Stimulated activated CD4-positive, alpha-beta T cell treated with anti-CD3 and anti-CD28 coated beads, TNF-alpha, amount 100 ng/mL, for 1 hour (primary cell): ENCODE measurements at places on chromosomes 13 and 19.

- DNase-seq, result peak; percentile 16
Observed at GRCh38 chr19:23283925-23284324, 33.7 kb upstream of the ZNF724 start.

- no peak for DNase-seq
Observed at GRCh38 chr19:32231691-32232090, 113.7 kb upstream of the ZNF507 start.

GRCh38 chr13:27942972-27943371 is 23.2 kb downstream of the PDX1 start:
- DNase-seq, result no peak

DNA sequence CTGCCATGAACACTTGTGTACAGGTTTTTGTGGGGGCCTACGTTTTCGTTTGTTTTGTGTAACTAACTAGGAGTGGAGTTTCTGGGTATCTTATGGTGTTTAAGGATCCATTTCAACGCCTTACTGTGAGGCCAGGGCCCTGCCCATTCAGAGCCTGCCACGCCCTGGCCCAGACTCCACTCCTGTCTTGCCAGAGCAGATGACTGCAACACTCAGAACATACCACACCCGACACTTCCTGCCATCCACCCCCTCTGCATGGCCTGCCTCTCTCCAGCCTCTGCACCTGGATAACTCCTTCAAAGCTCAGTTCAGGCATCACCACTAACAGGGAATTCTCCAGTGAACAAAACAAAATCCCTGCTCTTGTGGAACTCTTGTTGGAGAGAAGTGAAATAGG is 43.2 kb downstream of the RGCC start:
- no peak for DNase-seq

DNA sequence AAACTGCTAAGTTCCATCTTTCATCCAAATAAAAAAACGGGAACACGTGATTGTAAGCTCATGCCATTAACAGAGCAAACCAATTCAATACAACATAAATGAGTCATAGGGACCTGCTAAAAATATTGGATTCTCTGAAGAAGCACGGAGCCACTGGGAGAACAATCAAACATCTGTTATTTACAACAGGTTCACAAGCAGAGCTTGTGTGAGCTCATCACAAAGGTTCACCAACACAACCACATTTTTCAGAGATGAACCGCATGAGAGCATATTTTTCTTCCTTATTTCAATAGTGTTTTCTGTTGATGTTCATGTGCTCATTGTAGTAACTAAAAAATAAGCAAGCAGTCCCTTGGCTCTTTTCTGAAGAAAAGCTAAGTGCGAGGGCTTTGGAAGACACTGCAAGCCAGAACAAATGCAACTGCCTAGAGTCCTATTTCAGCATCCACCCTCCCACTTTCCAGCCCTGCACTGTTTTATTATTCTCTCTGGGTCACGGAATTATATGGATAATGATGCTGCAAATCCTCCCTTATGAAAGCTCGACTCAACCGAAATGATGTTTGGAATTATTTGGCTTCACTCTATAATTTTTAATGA is 545.8 kb downstream of the LIG4 start:
- no peak for DNase-seq

GRCh38 chr13:76936763-76937162 is 11.5 kb upstream of the ACOD1 start:
- no peak for DNase-seq

DNA sequence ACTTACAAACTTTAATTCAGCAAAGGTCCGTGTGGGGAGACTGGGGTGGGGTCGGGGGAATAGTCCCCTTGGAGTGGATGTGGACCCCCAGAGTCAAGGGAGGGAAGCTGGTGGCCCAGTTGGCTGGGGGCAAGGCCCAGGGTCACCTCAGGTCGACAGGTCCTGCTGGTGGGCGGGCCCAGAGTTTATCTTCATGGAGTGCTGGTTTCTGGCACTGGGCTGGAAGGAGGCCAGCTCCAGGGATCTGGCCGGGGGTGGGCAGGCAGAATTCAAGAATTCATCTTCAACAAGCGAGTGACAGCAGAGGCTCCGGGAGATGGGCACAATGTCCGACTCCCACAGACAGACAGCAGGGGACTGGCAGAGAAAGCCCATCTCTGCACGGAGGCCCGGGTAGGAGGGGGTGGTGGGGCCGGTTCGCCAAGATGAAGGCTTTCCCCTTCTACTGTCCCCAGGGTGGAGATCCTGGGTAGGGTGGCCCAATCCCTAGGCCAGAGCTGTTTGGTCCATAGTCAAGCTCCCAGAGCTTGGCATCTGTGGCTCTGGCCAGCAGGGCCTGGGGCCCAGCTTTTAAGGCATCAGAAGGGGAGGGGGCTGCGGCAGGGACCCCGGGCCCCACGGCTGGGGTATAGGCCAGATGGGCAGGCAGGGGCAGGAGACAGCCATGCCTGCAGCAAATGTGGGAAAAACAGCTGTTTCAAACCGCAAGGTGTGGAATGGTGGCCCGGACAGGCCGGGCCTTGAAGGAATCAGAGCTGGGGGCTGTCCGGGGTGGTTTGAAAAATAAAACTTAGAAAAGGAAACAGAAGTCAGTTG is 622 bp upstream of the FDX2 start:
- DNase-seq, result no peak

DNA sequence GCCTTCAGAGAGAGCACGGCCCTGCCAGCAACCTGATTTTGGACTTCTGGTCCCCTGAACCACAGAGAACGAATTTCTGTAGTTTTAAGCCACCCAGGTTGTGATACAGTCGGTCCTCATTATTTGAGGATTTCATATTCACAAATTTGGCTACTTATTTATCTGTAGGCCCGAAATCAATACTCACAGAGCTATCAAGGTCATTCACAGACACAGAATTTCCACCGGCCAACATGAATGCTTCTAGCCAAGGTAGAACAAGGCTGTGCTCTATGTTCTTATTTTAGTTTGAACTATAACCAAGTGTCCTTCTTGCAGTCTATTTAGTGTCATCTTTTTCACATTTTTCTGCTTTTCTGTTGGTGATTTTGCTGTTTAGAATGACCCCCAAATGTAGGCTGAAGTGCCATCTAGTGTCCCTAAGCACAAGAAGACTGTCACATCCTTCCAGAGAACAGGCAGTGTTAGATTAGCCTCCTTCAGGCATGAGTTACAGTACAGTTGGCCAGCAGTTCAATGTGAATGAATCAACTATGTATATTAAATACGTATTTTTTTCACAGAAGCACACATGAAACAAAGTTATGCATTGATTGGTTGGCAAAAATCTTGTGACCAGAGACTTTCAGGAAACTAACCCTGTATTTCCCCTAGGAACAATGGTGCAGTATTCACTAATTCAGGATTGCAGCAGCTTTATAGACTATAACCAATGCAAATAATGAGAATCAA is 63.5 kb downstream of the C13orf42 start:
- DNase-seq, result no peak
